ENCODE measurements at places on chromosomes 1 and 21. TPM values are rescaled to one million over a fixed set of nuclear protein-coding genes. Genes with fewer than 3 reads are reported as not detected.

DNA sequence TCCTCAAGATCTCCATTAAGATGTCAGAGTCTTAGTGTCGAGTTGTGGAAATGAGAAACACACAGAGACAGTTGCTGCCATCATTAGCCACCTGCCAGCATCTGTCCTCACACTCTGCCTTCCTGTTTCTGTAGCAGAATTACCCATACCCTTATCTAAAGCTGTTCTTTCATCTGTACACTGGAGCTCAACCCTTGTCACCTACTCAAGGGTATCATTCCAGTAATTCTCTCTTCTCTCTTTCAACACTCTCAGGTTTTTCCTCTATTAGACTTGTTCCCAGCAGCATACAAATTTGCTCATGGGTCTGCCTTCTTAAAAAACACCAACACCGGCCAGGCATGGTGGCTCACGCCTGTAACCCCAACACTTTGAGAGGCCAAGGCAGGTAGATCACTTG lies 27.4 kb upstream of the RNF2 start:
- no peaks in the 10 kb centered on the region for H3K36me3 ChIP-seq
- H3K27me3 ChIP-seq = no peaks in the 10 kb centered on the region
- no peak for DNase-seq
- no peak overlapping the region for H3K27ac ChIP-seq

DNA sequence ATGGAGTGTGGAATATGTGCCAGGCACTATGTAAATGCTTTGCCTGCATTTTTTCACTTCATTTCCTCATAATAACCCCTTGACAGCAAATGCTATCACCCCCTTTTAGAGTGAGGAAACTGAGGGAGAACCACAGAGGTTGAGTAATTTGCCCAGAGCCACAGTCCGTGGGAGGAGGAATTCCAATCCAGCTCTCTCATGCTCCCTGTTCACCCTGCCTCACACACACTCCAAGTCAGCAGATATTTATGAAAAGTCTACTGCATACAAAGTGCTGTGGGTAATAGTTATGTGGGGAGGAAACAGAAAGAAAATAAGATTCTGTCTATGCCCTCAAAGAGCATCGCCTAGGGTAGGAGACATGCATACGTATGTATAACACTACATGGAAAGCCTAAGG lies 30.9 kb upstream of the RBM15 start:
- no peaks in the 10 kb centered on the region for H3K36me3 ChIP-seq
- no peak for DNase-seq
- no peak overlapping the region for H3K4me3 ChIP-seq
- H3K4me1 ChIP-seq = peaks cover 4% of the 10 kb centered on the region

The ADARB1 gene
- total RNA-seq = 19.9 TPM

- H3K27me3 ChIP-seq = no peaks in the 10 kb centered on the region
- H3K4me1 ChIP-seq = no peaks in the 10 kb centered on the region
- H3K4me3 ChIP-seq = no peak overlapping the region
- DNase-seq = no peak
Measured at GRCh38 chr1:101437800-101438199, 201.0 kb downstream of the S1PR1 start.

GRCh38 chr1:10832703-10833102 lies 36.3 kb upstream of the CASZ1 start:
- no peak overlapping the region for H3K4me3 ChIP-seq
- H3K27ac ChIP-seq = no peak overlapping the region
- no peak for DNase-seq
- no peaks in the 10 kb centered on the region for H3K36me3 ChIP-seq
- H3K27me3 ChIP-seq = peaks cover 10% of the 10 kb centered on the region
- no peaks in the 10 kb centered on the region for H3K4me1 ChIP-seq

DNA sequence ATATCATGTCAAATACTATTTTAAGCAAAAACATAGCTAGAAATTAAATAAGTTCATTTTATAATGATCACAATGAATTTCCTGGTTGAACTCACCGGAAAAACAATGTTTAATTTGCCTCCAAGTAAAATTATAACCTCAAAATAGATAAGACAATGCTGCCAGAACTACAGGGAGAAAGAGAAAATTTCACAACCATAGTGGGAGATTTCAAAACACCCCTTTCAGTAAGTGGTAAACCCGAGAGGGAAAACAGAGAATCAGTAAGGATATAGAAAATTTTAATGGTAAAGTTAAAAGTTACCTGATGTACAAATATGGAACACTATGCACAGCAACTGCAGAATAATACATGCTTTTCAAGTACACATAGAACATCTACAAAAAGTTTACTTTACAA lies 43.2 kb upstream of the PLA2G4A start:
- no peak overlapping the region for H3K27ac ChIP-seq
- no peaks in the 10 kb centered on the region for H3K27me3 ChIP-seq
- DNase-seq = no peak
- H3K4me1 ChIP-seq = no peaks in the 10 kb centered on the region
